ENCODE measurements at places on chromosomes 11 and 22.

DNA sequence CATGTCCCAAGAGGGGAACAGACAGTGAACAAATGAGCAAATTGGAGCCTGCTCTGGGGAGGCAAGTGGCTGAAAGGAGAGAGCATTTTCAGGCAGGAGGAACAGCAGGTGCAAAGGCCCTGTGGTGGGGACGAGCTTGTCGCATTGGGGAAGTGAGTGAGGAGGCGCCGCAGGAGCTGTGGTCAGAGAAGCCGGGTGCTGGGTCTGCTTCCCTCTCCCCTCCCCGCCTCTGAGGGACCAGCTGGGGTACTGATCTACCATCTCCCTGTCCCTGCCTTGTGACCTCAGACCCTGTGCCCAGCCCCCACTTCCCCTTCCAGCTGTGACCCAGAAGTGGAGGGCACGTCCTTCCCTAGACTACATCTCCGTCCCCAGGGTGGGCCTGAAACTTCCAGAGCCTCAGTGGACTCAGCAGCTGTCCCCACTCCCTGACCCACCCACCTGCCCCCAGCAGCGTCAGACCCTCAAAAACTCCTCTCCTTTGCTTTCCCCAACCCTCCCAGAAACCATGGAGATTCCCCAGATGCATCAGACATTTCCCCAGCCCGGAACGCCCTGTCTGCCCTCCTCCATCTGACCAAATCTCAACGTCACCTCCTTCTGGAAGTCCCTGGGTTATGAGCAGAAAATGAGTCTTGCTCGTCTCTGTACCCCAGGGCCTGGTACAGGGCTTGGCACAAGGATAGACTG, 19.7 kb upstream of the PDGFB start:
- no peak for DNase-seq

- no peak for DNase-seq
Measured at GRCh38 chr11:119361941-119362725, 15.6 kb upstream of the MFRP start.

DNA sequence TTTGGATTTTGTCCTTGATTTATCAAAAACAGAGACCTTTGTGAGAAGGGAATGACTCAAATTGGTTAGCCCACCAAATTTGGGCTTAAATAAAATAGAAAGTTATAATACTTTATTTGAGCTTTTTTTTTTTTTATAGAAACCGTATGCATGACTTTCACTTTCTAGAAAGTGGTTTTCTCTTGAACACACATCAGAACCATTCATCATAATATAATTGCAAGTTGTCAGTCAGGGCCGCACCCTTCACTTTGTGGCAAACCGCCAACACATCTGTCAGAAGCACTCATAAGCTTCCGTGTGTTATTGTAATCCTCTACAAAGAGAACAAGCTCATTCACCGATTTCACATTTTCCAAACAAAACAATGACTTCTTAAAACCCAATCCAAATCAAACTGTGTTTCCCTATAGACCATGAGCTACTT, 76.1 kb downstream of the SOX6 start:
- peak; percentile 73 for DNase-seq

GRCh38 chr22:43292630-43293018, 50.5 kb downstream of the SCUBE1 start:
- peak; percentile 29 for DNase-seq

DNA sequence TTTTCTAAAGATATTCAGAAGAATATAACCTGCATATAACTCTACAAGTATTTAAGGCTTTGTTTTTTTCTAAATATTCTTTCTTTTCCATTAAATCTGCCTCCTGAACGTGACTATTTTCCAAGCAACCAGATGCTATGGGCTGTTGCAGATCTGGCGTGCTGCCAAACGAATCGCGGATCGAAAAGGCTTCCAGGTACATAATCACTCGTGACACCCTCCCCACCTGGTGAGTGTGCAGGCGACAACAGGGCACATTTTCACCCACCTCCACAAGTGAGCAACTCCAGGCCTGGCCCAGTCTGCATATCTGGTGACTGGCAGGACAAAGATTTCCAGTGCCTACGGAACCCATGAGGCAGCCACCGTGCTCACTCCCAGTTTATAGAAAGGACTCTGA, 660.1 kb downstream of the OPCML start:
- DNase-seq = no peak

GRCh38 chr11:71272161-71272560, 19.8 kb upstream of the SHANK2 start:
- DNase-seq = no peak

DNA sequence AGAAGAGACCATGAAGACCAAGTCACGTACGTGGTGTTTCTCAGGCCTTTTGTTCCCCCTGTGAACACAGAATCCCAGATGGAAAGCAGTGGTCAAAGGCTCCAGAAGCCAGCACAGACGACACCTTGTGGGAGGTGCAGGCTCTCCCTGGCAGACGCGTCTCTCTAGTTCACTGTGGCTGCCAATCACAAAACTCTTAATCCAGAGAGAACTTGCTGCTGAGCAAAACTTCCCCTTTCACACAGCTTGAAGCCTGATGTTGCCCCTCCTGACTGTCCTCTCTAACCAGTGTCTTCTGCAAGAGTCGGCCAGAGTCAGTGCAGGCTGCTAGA, 67.1 kb downstream of the PIWIL3 start:
- no peak for DNase-seq

DNA sequence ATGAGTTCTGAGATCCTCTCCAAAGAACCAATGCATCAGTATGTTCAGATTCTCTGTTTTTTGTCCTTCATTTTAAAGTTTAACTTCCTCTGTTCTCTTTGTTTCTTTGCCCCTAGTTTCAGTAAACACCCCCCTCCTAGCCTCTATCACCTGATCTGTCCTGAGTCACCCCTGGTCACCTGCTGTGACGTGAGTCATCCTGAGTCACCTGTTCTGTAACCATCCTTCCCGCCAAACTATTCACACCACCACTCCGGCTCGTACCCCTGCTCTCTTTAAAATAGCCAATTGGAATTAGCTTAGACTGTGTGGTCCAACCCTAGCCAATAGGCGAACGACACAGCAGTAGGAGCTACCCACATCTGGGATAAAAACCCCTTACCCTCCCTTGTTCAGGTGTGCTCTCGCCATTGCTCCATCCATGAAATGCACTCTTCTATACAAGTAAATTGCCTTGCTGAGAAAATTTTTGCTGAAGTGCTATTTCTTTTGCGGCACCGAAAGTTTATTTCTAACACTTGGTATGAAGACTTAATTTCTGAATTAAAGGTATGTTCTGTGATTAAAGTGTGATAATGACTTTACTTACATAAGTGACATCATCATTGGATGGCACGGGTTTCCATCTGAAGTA, 318.4 kb downstream of the AASDHPPT start:
- no peak for DNase-seq

DNA sequence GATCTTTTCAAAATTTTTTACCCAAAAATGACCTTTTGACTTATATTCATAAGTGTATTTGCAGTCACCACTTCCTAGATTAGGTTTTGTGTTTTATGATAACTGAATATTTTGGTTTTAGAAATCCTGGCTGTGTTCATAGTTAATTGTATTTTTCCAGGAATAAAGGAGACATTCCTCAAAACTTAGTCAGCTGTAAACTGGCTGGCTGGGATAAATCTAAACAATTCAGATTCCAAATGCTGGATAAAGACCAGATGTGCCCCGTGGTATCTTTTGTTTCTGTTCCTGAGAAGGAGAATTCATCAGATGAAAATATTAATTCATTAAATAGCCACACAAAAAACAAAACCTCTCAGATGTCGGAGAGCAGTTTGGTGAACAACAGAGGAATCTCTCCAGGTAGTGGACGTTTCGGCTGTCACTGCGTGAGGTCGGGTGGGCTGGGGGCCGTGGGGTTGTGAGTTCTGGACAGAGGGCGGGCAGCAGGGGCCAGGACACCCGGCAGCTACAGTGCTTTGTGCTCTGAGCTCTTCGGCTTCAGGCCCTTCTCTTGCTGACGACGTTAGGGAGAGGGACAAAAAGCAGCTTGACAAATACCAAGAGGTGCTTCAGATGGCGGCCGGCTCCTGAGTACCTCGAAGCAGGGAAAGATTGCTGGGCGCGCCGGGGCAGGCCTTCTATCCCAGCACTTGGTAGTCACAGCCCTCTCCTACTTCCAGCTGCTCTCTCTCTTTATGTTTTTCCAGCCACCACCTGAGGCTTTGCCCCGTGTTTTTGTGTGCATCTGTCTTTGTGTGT, 24.6 kb downstream of the MOV10L1 start:
- no peak for DNase-seq

DNA sequence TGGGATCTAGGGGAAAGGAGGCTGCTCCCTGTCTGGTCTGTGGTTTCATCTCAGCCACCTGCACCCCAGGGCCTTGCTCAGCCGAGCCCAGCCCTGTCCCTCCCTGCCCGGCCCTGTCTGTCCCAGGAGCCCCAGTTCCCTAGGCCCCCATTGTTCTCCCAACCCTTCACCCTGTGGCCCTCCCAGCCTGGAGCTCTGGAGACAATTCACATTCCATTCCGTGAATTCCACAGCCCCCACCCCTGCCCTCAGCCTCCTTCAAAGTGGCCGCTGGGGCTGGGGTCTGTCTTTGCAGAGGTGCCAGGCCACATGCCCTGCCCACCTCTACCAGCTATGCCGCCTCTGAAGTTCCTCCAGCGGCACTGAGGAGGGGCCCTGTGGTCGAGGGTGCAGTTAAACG, 77.9 kb upstream of the WNT11 start:
- no peak for DNase-seq

GRCh38 chr11:9716275-9717039, 52.6 kb downstream of the SWAP70 start:
- DNase-seq = no peak

DNA sequence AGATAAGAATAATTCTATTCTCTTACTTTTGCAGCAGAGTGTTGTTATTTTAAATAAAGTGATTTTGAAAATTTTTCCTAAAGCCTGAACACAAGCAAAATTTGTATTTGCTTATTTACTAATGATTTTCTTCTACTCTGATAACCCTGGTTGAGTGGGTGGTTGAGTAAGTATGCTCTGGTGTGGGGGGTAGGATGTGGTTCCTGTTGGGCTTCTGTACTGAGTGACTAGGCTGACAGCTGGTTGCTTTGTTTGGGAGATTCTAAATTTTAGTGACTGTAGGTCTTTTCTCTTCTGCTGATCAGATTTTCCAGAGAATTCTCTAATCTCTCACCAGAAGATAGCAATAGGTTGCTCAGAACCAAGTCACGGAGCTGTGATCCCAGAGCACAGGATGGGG, 61.6 kb downstream of the METTL15 start:
- no peak for DNase-seq

- no peak for DNase-seq
Measured at GRCh38 chr22:40491990-40492631, 121.7 kb downstream of the SGSM3 start.

- DNase-seq = no peak
Measured at GRCh38 chr11:122984186-122985011, 2.8 kb upstream of the BSX start.

GRCh38 chr11:35230388-35230787, 91.4 kb downstream of the CD44 start:
- DNase-seq = no peak

DNA sequence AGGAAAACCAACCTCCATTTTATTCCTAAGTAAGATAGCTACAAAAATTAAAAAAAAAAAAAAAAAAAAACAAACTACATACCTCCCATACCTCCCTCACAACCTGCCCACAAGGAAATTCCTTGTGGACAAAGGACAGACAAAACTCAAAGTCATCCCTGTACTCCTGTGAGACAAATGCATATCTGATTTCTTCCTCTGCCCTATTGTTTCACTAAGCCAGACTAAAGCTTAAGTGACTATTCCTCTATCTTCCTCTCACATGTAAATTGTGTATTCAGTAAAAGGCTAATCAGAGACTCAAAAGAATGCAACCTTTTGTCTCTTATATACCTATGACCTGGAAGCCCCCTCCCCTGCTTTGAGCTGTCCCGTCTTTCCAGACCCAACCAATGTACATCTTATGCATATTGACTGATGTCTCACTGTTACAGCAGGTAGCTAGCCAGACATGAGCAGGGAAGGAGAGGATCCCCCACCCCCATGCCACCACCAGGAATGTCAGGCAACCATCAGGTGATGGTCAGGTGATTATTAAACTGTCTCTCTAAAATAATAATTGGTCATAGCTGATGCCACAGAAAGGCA, 289.4 kb downstream of the SBF2 start:
- DNase-seq = no peak

DNA sequence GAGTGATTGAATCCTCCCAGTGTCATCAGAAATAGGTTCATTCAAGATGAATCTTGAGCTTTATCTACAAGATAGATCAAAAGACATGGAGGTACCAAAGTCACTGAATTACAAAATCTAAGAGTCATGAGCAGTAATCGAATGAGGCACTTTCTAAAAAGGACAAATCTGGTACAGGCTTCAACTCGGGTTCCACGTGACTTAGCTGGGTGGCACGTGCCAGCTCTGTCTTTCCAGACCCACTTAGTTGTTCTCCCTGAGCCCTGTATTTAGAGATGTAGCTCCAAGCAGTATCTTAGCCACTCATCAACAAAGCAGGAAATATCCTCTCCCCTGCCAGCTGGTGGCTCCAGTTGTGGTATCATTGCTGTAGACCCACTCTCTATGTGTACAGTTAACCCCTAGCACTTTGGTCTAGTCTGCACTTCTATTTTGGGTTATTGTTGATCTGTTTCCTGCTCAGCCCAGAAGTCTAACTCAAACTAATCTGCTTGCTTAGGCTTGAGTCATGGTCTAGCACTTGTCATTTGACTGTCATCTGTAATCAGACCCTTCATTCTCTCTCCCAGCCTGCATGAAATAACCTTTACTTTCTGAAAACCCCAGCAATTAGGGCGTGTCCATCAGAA, 528.7 kb downstream of the ETS1 start:
- no peak for DNase-seq

- no peak for DNase-seq
Measured at GRCh38 chr11:71443736-71444445, 4.3 kb downstream of the DHCR7 start.

GRCh38 chr11:44842220-44842619, 108.5 kb downstream of the TP53I11 start:
- no peak for DNase-seq

DNA sequence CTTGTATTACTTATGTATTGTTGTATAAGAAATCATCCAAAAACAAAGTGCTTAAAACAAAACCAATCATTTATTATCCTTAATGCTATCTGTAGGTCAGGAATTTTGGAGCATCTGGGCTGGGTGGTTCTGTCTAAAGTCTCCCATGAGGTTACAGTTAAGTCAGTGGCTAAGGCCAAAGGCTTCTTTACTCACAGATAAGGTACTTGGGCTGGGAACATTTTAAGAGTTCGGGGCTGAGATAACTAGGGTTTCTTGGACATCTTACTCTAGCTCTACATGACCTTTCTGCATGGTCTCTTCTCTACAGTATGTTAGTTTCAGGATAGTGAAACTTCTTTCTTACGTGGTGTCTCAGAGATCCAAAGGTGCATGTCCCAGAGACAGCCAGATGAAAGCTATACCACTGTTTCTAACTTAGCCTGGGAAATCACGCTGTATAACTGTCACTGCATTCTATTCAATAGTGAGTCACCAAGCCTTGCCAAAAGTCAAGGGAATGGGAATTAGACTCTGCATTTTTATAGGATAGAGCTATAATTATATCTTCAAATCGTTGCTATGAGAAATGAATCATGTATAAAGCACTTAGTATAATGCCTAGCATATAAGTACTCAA, 29.6 kb downstream of the SOX6 start:
- DNase-seq = no peak
